Activated naive CD4-positive, alpha-beta T cell treated with anti-CD3 and anti-CD28 coated beads, Interleukin-2, amount 10 ng/mL, durations not matched to agents 7 days and 5 days (primary cell): ENCODE measurements at places on chromosomes 3 and 15.

DNA sequence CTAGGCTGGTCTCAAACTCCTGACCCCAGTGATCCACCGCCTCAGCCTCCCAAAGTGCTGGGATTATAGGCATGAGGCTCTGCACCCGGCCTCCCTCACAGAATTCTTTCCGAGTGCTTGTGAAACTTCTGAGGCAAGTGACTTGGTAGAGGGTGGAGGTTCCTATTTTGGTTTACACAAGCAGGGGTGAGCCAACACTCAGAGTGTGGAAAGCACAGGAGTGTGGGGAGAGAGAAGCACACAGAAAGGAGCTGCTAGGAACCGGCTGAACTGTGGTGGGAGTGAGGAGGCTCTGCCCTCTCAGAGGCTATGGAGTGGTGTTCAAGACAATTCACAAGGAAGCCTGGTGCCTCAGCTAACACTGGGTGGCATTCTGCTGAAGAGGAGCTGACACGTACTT, 7.7 kb downstream of the CAPN3 start:
- DNase-seq = no peak

GRCh38 chr3:10474275-10474646, 31.1 kb downstream of the ATP2B2 start:
- DNase-seq = no peak

- no peak for DNase-seq
Observed at GRCh38 chr3:116301422-116301821, 143.9 kb downstream of the LSAMP start.

GRCh38 chr3:174101244-174101643, 703.7 kb downstream of the NLGN1 start:
- DNase-seq = no peak

GRCh38 chr15:23420806-23421575, 26.1 kb downstream of the GOLGA6L2 start:
- DNase-seq = no peak

DNA sequence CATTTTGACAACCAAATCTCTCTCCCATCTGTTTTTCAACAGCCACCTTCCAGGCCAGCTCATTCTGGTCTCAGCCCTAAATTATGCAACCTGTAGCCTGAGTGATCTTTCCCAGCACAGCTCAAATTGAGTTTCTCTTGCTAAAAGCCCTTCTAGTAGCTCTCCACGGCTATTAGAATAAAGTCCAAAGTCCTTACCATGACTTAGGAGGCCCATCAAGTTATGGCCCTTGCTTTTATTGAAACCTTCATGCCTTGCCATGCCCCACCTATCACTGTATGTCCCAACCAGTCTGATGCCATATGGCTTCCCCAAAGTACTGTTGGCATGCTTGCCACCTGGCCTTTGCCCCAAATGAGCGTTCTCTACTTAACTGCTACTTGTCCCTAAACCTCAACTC, 303.5 kb upstream of the GADL1 start:
- DNase-seq = no peak

GRCh38 chr3:47890828-47891612, 88.1 kb downstream of the DHX30 start:
- DNase-seq = no peak
